ENCODE measurements at places on chromosomes 12 and 14.

DNA sequence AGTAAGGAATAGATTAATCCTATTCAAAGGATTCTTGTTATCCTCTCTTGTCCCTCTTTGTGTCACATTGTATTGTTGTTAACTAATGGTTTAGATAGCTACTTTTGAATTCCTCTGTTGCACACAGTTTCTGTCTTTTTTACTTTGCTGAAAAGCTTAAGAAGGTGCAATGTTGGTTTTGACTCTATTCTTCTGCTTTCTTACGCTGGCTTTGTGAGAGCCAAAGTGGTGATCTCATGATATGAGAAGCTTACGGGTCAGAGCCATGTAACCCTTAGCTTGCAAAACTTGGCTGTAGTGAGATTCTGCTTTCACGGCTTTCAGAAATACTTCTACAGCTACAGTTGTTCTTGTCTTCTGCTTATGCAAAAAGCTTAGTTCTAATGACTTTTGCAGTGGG lies 239.7 kb downstream of the TRHDE start:
- DNase-seq, result no peak

DNA sequence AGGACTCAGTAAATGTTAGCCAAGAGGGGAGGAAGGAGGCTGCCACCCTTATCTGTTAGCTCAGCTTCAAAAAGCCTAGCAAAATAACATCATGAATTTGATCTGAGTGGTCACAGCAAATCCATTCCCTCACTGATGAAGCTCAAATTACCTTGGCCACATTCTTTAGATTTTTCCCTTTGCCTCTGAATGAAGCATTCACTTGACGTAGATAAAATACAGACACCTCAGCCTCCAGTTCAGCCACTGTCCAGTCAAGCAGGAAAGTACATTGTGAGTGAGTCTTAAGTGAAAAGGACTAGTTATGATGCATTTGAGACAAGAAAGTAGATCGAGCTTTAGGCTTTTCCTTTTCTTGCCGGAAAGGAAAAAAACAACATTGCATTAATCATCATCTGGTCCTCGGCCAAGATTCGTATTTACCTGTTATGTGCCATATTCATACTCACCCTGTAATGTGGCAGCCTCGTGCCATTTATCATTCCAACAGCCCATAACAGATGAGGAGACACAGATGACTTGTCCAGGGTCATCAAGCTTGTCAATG lies 146.5 kb downstream of the ETV6 start:
- DNase-seq, result peak; percentile 70

DNA sequence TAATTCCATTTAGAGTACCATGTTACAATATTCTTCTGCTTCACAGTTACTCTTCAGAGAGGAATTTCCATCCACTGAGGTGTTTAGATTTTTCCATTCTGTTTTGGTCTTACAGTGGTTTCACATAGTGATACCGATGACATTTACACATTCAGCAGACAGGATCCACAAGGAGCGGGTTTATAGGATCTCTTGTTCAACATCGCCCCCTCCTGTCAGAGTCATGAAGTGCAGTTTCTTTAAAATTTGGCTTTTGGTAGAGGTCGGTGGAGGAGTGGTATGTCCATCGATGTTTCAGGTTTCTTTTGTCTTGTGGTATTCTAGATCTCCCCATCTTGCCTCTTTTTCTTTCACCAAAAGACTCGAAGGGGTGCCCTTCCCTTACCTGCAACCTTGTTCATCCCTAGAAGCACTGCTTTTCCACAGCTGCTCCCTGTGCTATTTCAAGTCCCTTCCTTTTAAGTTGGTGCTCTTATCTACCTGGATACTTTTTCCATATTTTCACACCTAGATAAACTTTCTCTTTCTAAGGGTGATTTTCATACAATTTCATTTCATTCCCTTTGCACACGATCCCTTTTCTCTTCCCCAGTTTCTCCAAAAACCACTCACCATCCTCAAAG lies 181.3 kb downstream of the ITPR2 start:
- DNase-seq, result peak; percentile 59

DNA sequence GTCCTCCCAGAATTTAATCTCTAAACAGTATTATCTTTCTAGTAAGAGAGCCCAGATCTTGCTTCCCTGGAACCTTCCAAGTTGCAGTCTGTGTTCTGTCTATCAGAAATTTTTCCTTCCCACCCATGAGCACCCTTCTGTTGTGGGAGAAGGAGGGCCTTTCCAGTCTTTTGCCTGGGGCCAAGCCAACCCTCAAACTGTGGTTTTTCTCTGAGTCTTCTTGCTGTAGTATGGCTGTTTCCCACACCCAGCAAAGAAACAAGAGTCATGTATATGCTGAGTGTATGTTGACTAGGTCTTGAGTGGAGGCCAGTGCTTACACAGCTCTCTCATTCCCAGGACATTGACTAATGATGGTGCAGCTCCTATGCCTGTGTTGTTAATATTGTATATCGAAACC lies 104.5 kb downstream of the TGFB3 start:
- DNase-seq, result no peak

- no peak for DNase-seq
Observed at GRCh38 chr14:54306806-54307205, 90.0 kb upstream of the CDKN3 start.

DNA sequence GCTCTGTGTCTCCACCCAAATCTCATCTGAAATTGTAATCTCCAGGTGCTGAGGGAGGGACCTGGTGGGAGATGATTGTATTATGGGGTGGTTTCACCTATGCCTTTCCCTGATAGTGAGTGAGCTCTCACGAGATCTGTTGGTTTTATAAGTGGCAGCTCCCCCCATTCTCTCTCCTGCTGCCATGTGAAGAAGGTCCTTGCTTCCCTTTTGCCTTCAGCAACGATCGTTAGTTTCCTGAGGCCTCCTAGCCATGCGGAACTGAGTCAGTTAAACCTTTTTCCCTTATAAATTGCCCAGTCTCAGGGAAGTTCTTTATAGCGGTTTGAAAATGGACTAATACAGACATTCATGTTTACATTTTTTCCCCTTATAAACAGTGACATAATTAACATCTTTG lies 36.1 kb downstream of the PELI2 start:
- no peak for DNase-seq

GRCh38 chr12:16043480-16043879 lies 132.3 kb downstream of the DERA start:
- DNase-seq, result no peak

GRCh38 chr12:93223440-93224426 lies 154.0 kb upstream of the NUDT4 start:
- DNase-seq, result no peak

DNA sequence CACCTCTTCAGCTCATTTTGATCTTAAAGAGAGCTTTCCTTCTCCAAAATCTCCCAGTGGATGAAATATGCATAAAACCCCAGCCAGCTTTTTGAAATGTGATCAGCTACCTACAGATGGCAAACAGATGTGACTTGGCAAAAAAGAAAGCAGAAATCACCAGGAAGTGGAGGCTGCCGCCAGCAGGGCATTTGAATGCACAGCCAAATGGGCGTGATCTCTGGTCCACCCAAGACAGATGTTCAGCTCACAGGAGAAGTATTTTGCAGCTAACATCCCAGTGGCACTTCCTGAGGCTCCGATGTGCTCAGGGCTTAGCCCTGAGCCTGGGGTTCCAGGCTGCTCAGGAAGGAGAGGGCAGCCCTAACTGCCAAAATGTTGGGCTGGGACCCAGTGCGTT lies 78.3 kb downstream of the LGMN start:
- no peak for DNase-seq

- no peak for DNase-seq
Observed at GRCh38 chr12:117564881-117565280, 203.5 kb upstream of the NOS1 start.

DNA sequence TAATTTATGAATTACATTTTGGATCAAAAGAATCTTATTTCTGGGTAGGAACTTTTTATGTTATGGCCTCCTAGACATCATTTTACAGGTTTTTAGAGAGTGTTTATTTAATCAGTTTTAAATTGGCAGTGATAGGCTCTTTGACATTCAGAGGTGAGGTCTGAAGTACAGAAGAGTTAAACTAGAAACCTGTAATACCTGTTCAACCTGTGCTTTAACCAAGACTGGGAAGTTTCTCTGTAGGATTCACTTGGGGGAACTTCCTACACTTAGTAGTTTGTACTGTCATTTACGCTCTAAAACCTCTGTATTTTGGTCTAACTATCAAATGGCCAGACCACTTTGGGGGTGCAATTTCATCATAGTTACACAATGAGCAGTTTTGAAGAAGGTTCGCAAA lies 35.9 kb downstream of the PLEKHA5 start:
- no peak for DNase-seq

DNA sequence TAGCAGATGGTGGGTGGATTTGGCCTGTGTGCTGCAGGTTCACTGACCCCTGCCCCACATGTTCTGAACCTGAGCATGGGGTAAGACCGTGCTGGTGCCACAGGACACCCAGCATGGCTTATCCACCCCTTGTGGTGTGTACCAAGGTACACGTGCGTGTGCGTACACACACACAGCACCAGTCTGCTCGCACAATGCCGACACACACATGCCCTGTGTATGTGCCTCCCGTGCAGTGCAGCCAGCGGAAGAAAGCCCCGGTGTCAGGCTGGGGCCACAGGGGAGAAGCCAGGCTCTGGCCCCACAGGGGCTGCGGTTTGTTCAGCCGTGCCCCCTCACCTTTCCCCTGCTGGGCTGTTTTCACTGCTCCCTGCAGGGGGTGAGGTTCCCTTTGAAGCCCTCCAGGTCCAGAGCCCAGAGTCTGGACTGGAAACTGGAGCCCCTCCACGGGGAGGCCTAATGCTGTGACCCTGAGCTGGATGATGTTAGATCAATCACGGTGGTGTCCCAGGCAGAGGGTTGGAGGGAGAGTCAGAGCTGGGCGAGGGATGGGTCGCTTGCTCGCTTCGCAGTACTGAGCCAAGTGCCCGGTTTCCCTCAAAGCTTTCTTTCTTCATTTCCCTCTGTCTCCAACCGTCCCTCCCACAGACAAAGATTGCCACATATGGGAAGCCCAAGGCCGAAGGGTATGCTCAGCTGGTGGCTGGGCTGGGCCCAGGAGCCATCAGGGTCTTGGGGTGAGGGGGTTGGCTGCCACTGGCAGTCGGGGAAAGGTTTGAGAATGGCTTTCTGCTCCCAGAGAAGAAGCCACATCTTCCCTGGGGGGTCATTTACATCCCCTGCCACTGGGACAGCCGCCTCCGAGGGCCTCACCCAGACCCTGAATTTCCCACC lies 6.2 kb downstream of the DTX1 start:
- DNase-seq, result no peak

DNA sequence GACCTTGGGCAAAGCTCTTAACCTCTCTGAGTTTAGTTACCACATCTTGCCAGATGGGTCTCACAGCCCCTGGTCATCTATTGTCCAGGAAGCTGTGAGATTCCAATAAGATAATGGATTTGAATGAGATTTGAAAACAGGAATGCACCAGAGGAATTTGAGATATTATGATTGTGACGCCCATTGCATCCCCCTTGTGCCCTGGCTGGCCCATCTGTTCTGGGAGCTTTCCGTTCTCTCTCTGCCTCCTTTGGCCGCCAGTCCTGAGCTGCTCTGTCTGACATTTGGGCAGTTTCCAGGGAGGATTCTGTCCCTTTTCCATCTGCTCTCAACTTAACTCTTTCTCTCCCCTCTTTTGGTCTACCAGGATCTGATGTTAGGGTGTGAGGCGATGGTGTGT lies 24.6 kb downstream of the SRRM4 start:
- no peak for DNase-seq

GRCh38 chr14:73771848-73772638 lies 57.9 kb upstream of the PNMA1 start:
- DNase-seq, result peak; percentile 94

DNA sequence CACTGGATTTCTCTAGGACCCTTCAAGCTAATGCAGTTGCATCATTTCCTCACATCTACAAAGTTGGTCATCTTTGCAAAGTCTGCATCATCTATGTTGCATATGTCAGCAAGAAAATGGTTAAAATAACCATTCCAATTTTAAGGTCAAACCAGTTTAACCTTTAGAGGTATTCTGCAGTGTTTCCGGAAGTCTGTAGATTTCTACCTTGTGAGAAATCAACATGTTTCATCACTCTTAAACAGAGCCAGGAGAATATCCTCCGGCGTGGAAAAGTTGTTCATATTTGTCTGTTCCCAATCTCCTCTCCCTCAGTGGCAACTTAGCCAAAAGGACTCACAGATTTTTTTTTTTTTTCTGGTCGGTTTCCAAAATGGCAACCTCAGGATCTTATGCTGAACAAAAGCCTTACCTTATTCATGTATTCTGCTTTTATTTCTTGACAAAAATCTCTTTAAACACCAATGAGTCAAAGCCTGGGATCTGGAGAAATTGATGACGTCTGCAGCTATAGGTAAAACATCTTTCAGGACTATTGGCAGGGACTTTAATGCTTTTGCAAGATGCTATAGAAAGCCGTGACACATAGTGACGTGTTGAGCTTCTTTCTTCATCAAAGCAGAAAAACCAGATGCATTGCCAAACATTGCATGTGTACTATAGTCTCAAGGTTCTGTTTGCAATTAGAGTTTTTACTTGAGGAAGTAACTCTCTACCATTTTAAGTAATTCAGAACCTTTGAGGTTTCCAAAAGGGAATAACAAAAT lies 16.0 kb upstream of the CDK17 start:
- DNase-seq, result peak; percentile 21

DNA sequence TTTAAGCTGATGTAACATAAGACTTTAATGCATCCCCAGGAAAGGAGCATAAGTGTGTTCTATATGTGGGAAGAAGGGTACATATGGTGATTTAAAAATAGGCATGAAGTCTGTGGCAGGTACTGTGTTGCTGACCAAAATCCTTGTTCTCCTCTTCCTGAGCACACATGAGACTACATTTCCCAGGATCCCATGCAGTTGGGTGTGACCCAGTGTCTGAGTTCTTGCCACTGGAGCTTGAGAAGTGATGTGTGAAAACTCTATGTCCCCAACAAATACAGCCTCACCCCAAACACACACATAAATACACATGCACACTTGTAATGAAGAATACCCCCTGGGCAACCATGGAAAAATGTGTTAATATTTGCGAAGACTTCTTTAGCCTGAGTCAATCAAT lies 8.5 kb upstream of the SMIM10L1 start:
- DNase-seq, result no peak

DNA sequence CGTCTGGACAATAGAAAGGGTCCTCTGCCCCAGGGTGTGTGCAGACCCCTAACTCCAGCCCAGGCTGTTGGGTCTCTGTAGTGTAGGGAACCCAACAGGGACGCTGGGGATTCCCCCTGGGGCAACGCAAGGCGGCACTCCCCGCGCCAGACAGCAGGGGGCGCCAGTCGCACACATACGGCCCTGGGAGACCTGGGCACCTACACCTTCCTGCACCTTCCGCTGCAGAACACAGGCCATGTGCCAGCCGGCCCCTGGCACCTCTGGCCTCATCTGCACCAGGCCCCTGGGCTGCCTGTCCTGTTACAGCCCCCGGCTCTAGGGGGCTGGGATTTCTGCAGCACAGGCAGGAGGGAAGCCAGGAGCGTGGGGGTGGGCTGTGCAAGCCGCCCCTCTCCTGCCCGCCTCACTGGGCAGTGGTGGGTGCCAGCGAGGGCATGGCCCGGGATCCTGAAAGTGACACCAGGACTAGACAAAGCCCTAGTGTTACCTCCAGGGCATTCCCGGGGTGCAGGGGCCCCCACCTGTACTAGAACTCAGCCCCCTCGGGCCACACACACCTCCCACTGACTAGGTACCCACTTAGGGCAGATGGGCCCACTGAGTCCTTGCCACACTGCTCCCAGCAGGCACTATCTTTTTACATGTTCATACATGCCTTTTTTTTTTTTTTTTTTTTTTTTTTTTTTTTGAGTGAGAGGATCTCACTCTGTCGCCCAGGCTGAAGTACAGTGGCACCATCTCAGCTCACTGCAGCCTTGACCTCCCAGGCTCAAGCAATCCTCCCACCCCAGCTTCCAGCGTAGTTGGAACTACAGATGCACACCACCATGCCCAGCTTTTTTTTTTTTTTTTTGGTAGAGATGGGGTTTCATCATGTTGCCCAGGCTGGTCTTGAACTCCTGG lies 37.5 kb downstream of the CCNK start:
- DNase-seq, result peak; percentile 40

GRCh38 chr14:59688224-59689170 lies 111.9 kb upstream of the CCDC175 start:
- DNase-seq, result peak; percentile 20

Measured in HepG2 (cell line).